ENCODE measurements at places on chromosomes 12 and 14.

- DNase-seq: no peak
These were observed 8.5 kb downstream of the KLHL33 start for GRCh38 chr14:20427231-20428009.

DNA sequence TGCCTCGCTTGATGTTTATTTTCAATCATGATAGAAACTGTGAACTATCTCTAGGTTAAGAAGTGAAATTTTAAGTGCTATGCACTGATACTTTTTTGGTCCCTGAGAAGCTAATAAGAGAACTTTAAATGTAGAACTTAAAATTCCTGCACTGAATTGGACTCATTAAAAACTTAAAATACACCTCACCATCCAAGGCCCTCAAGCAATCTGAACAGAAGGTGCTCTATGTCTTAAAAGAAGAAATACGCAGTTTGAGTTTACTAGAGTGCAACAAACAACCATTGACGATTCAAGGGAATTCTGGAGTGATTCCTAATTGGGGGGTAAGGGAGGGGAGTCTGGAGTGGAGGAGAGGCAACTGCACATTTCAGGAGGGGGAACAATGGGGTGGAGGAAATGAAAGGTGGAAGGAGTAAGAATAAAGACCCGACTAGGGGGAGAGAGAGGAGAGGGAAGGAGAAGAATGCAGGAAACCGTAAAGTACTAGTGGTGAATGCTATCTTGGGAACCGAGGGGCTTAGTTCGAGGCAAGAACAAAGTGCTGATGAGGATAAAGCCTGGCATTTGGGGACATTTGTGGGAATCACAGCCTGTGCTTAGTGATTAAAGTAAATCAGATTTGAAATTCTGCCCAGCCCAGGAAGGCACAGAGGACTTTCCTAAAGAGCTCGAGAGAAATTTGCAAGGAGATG lies 389.7 kb downstream of the AACS start:
- no peak for DNase-seq

DNA sequence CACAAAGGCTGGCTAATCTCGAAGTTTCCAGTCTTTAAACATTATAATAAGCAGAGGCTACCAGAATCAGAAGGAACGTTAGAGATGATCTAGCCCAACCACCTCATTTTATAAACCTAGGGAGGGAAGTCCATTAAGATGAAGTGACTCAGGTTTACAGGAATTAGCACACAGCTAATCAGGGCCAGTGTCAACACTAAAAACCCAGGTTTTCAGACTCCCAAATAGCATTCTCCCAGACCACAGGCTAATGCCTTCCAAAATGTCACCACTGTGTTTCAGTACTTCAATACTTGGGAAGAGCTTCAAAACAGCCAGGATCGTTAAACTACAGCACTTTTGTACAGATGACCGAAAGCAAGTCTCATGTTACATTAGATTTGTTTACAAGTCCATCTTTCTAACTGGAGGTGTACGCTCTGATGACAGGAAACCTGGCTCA lies 89.2 kb downstream of the FOXN3 start:
- no peak for DNase-seq

- DNase-seq: no peak
These were observed 54.6 kb downstream of the C12orf56 start for GRCh38 chr12:64335886-64336466.

DNA sequence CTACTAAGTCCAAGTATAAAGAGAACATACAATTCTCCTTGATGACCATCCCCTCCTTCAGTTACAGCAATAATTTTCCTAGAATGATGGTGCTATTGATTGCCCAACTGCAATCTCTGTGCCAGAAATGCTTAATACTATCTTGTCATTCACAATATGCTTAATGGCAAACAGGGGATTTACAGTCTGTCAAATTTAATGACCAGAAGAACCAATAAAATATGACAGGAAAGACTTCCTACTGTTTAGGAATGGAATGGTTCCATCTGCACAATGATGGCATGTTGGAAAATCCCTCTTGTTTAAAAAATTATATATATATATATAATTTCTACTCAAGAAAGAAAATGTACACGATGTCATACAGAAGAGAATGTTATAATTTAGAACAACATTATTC lies 623.2 kb downstream of the CCER1 start:
- no peak for DNase-seq

DNA sequence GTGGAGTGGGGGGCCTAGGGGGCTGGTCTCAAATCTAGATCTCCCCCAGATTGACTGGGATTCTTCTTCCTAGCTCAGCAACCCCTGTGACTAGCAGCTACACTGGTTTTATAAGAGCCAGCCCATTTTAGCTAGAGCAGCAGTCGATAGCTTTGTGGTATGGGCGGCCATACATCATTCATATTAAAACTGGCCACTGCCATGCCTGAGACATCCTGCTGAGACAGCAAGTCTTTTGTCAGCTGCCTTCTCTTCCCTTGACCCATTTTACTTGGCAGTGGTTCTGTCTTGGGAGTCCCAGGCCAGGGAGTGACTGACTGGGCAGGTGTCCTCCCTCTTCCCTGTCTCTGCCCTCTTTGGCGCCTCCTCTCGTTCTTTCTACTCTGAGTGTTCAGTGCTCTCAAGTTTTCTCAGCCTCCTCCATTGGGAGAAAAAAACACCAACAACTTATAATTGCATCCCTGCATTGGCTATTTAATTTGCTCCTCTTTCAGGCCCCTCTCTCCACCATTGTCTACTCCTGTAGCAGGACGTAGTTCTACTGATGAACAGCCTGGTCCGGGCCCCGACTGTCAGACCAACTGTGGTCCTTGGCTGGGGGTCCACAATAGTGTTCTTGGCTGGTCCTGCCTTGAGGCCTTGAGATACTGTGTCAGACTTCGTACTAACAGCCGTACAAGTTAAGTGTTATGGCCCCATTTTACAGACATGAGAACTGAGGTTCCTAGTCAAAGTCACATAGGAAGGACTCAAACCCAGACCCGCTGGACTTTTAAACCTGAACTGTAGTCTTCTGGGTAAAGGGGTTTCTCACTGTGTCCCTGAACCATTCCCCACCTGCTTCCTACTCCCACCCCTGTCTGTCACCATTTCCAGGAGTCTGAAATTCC lies 18.3 kb upstream of the JDP2 start:
- no peak for DNase-seq

GRCh38 chr12:83939718-83940117 lies 972.9 kb downstream of the SLC6A15 start:
- DNase-seq: no peak

DNA sequence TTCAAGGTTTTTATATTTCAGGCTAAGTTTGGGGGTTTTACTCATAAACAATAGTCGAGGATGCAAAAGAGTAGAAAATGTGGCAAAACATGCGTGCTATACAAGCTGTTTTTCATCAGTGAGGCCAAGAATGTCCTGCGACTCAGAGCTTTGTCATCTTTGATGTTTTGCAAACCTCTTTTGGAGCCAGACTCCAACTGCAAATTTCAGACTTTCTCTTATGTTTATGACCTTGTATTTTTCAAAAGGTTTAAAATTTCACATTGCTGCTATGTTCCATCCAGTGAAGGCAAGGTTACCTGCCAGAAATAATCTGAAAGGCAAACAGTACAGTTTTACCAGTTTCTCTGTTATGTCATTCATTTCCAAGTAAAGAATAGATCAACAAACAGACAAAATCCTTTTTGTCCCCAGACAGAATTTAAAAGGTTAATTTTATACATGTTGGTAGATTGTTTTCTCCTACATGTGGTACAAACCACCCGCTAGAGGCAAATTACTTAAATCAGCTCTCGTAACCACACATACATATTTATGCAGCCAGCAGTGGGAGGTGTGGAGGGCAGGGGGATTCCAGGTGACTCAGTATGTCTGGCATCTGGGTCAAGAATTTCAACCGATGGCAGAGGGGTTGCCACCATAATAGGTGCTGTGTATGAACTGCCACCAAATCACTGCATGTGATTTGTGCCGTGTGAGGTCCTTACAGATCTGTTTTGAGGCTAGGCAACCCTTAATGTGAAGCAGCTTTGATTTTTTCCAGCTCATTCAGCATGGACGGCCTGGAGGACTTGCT lies 119.8 kb upstream of the CPM start:
- DNase-seq: peak; percentile 37

DNA sequence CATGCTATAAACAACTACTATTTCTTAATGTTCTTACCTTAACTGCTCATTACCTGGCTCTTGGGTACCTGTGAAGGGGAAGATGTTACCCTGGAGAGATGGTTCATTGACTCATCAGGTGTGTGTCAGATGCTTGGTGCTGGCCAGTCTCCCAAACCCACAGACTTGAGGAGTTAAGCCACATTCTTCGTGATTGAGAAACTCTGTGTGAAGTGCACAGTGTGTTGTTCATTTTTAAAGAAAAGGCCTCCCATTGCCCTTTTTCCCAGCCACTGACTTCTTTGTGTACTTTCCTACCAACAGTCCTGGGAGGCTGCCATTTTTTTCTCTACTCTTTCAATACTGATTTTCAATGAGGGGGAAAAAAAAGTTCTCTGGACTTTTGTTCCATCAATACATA lies 3.2 kb downstream of the MGST1 start:
- DNase-seq: no peak

DNA sequence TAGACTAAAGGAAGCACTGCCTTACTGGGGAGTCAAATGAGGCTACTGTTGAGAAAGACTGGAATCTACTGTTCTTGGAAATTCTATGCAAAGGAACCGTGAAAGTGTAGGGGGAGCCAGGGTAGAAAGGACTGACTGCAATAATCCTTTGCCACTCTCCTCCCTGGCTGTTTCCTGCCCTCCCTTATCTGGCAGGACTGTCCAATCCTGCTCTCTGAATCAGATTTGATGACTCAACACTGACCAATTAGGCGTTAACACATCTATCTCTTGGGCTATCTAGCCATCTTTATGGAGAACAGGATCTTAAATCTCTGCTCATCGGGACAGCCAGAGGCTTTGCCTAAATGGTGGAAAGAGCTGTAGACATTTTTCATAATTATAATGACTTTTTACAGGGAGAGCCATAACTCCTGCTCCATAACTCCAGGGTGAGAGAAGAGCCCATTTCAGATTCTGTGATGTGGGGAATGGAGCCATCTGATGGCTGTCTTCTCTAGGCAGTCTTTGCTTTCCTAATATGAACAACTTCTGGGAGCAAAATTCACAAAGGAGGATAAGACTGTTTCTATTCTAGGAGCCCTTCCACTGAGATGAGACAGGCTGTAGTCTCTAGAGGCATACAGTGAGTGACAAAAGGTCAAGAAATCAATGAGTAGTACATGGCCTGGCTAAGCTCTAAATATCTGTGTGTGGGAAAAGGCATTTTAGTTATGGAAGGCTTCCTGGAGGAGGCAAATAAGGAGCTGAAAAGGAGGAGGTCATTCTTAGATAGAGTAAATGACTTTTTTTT lies 68.9 kb upstream of the CISTR start:
- DNase-seq: no peak

DNA sequence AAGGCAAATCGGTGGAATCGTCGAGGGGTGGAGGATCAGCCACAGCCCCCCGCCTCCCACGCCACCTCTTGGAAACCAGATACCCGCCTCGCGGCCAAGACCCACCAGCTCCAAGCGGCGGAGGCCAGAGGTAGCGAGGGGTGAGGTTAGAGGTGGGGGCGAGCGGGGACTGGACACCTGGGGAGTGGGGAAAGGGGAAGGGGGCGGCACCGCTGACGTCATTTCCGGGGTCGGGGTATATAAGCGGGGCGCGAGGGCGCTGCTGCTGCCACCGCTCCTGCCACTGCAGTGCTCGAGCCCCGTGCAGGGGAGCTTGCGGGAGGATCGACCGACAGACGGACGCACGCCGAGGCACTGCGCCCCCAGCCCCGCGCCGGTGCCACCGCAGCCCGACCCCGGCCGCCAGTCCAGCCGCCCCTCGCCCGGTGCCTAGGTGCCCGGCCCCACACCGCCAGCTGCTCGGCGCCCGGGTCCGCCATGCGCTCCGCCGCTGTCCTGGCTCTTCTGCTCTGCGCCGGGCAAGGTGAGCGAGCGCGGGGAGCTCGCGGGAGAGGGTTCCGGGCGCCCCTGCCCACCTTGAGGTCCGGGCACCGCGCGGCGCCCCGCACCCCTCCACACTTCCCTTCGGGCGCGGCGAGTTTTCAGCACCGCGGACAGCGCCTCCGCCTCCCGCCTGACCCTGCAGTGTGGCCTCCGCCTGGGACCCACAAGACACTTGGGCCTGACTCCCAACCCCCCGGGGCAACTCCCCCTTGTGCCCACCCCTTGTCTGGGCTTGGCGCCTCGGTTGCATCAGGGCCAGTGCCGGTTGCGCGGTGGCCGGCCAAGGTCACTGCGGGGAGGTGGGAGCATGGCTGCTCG lies at the start of gene CHGA:
Gene CHGA (plus strand): TSS at position 268 of the 861 bp plus-strand sequence. CDS start 210 bp downstream, at position 478.
- peak; percentile 20 for DNase-seq

DNA sequence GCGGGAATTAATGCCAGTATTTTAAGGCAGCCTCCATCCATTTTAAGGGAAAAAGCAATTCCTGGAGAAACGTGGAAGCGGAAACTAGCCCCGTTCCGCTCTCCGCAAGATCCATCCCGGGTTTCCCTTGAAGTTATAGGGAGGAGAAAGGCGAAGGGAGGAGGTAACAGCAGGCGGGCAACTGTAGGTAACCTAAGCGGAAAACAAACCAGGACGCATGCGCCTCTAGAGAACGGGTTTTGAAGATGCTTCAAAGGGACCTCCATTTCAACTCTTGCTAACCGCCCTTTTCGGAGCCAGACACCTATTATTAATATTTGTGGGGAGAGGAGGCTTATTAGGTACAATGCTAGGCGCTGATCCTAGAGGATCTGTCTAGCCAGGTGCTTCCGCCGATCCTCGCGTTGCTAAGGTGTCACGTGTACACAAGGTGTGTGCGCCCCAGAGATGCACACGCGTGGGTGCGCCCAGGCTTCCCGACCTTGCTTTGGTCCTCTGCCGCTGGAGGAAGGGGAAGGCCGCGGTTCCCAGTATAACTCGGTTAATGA lies 6.2 kb downstream of the TBX5 start:
- no peak for DNase-seq

- DNase-seq: no peak
These were observed 2.2 kb downstream of the LRFN5 start for GRCh38 chr14:41608681-41609390.

- DNase-seq: no peak
These were observed 241.2 kb upstream of the G2E3 start for GRCh38 chr14:30317729-30318128.

DNA sequence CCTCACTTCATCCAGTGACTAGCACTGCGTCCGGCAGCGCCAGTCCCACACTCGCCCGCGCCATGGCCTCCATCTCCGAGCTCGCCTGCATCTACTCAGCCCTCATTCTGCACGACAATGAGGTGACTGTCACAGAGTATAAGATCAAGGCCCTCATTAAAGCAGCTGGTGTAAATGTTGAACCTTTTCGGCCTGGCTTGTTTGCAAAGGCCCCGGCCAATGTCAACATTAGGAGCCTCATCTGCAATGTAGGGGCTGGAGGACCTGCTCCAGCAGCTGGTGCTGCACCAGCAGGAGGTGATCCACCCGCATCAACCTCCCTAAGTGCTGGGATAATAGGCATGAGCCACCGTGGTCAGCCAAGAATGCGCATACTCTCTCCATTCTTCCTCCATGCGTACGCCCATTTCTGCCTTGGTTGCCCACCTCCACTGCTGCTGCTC lies 59.9 kb downstream of the IRF2BPL start:
- no peak for DNase-seq

DNA sequence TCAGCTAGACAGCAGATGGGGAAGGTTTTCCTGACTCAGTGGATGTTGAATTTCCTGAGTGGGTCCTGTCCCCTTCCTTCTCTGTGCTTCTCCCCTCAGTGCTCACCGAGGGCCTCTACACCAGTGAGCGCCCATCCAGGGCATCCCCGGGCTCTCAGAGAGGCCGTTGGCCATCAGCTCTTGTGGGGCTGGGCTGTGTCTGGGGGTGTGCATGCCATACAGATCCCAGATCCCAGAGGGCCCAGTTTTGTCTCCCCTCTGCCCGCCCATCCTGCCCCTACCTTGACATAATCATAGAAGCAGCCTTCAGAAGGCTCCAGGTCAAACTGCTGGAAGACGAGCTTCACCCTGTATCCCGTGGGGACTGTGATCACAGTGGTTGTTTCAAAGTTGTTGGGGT lies 1.1 kb downstream of the C1R start:
- DNase-seq: no peak

Data from activated CD4-positive, alpha-beta T cell treated with anti-CD3 and anti-CD28 coated beads for 4 hours (primary cell).